ENCODE measurements at places on chromosomes 16 and 17. TPM values are rescaled to one million over a fixed set of nuclear protein-coding genes. Genes with fewer than 3 reads are reported as not detected.

DNA sequence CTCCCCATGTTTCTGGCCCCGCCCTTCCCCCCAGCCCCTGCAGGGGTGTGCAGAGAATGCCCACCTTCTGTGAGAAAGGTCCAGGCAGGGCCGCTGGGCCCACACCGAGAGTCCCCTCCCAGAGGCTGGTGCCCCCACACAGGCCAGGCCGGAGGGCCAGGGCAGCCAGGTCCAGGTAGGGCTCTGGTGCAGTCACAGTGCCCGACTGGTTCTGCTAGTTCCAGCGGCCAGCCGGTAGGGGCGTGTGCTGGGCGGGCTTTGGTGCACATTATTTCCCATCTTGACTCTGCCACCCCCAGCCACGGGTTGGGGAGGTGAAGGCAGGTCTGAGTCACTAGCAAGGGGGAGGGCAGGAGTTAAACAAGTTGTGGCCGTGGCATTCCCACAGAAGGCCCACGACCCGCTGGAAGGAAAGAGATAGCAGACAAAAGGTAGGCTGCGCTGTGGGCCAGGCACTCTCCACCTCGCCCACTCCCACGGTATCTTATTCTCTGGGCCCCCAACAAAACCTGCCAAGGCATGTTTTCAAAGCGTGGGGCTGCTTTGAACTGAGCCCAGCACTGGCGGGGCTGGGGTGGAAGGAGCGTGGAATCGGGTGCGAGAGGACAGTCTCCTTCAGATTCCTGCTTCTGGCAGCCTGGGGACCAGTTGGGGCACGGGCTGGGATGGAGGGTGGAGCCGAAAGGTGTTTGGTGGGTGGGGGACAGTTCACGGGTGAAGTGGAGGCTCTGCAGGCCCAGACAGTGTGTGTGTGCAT lies 1.9 kb downstream of the EPN3 start:
- no peak for DNase-seq

The CAVIN1 gene
- 133 TPM for total RNA-seq

- DNase-seq: no peak
These were observed 39.0 kb downstream of the CA4 start for GRCh38 chr17:60188759-60189158.

- DNase-seq: no peak
These were observed 108.5 kb upstream of the CCL2 start for GRCh38 chr17:34146440-34147043.

DNA sequence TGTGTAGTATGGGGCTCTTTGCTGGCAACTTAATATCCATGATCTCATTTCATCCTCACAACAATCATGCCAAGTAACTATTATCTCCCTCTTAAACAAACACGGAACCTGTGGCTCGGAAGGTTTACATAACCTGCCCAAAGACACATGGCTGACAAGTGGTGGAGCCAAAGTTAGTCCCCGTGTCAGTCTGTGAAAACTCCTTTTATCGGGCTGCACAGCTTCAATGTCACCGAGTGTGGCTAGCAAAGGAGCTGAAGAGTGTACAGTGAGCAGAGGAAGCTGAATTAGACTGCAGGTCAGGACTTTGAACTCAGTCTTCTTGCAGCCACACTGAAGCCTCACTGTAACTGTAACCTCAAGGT lies 80.3 kb downstream of the PARN start:
- no peak for DNase-seq

- DNase-seq: no peak
These were observed 9.1 kb upstream of the SLC35B1 start for GRCh38 chr17:49716668-49717364.

The MPHOSPH6 gene
- 13.7 TPM for total RNA-seq

The MYH1 gene
- not detected for total RNA-seq

GRCh38 chr17:57279432-57279831 lies 23.1 kb downstream of the MSI2 start:
- DNase-seq: no peak

The ZACN gene
- total RNA-seq: 0.17 TPM

The ADAMTS18 gene
- total RNA-seq: not detected

- DNase-seq: no peak
These were observed 12.9 kb upstream of the MTMR4 start for GRCh38 chr17:58527306-58527705.

GRCh38 chr16:72099377-72099818 lies 5.8 kb downstream of the DHX38 start:
- DNase-seq: no peak

The CAPN15 gene
- 58.7 TPM for total RNA-seq

DNA sequence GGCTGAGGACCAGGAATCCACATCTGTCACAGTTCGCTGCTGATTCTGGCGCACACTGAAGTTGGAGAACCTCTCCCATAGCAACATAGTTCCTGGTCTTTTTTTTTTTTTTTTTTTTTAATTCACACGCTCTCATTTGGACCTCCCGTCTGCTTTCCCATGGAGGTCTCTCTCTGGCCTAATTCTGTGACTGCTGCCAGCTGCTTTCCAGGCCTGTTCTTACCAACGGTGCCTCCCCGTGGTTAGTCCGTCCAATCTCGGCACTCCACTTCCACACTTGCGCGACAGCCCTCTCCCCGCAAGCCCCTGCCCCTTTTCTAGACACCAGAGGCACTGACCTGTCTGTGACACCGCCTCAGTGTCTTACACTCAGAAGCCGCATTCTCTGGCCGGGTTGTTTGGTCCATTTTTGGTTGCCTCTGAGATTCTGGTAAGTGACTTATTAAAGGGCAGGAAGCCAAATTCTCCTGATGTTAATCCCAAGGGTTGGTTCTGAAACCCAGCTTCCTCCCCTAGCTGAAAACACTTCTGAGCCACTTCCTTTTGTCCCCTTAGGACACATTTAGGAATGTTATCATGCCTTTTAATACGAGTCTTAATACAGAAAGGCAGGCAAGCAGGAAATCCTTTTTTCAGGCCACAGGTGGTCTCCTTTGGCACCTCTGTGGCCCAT lies 1.1 kb upstream of the AKTIP start:
- peak; percentile 88 for DNase-seq

- DNase-seq: no peak
These were observed 1.6 kb downstream of the ELMO3 start for GRCh38 chr16:67200491-67200890.

The C1QTNF8 gene
- total RNA-seq: not detected

The PNMT gene
- not detected for total RNA-seq

DNA sequence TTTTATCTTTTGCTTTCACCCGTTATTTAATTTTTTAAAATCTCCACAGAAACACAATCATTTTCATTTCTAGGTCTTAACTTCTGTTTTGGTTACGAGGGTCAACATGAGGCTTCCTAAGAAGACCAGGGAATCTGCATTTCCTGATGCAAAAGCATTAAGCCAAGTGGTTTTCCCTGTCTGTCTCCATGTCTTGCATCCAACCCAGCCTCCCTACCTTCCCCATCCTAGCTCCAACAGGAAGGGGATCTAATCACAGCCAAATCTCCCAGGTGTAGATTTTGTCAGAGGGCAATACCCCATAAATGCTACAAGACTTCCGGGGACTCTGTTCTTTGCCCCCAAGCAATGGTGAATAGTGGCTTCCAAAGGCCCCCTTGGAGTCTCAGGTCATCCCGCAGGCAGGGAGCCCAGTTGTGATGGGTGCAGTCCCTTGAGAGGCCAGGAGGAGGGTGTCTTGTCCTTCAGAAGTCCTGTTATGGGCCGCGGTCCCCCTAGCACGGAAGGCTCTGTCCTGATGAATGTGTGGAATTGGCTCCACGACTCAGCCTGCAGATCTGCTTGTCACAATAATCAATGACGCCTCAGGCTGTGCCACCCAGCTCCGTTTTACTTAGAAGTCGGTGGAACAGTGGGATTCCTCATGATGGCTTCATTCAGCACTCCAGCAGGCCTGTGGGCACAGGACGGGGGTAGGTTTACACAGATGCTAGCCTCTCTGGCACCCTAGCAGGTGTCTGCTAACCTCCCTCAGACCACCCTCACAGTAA lies 141.1 kb downstream of the RGS9 start:
- DNase-seq: no peak

The AIPL1 gene
- not detected for total RNA-seq

DNA sequence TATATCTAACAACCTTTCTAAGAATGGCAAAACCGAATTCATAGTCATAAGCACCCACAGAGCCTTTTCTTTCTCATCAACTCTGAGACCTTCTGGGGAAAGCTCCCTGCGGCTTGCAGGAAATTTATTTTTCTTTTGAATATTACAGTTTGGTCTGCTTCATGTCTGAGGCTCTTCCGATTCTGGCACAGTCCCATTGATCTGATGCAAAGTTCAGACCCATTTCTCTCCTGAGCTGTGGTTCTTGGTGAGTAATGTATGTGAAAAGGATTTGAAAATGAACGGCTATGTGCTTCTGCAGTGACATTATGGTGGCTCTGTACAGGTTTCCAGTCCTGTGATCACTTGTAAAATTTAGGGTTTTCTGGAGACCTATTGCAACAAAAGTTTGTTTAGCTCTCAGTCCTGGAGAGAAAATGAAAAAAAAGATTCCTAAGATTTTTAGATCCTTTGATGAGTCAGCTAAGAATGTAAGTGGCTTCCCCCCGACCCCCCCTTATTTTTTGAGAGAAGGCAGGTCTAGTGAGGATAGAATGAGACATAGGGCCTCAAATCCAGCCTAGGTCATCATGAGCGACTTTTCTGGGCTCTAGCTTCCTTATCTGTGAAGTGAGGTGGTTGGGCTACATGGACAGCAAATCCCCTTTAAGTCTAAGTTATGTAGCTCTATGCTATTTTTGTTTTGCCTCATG lies 4.6 kb downstream of the GAN start:
- no peak for DNase-seq

DNA sequence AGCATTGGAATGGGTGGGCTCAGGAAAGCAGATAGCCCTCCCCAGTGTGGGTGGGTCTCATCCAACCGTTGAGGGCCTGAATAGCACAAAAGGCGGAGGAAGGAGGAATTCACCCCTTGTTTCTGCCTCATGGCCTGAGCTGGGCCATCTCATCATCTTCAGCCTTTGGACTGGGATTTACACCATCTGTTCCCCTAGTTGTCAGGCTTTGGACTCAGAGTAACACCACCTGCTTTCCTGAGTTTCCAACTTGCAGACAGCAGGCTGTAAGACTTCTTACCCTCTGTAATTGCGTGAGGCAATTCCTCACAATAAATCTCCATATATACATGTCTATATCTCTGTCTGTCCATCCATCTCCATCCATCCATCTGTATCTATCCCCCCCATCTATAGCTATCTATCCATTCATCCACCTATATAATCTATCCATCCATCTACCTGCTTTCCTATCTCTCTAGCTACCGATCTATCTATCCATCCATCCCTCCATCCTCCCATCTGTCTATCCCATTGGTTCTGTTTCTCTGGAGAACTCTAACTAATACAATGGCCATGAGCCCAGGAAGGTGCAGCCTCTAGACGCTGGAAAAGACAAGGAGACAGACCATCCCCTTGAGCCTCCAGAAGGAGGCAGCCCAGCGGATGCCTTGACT lies 21.3 kb downstream of the DNAH17 start:
- DNase-seq: no peak

DNA sequence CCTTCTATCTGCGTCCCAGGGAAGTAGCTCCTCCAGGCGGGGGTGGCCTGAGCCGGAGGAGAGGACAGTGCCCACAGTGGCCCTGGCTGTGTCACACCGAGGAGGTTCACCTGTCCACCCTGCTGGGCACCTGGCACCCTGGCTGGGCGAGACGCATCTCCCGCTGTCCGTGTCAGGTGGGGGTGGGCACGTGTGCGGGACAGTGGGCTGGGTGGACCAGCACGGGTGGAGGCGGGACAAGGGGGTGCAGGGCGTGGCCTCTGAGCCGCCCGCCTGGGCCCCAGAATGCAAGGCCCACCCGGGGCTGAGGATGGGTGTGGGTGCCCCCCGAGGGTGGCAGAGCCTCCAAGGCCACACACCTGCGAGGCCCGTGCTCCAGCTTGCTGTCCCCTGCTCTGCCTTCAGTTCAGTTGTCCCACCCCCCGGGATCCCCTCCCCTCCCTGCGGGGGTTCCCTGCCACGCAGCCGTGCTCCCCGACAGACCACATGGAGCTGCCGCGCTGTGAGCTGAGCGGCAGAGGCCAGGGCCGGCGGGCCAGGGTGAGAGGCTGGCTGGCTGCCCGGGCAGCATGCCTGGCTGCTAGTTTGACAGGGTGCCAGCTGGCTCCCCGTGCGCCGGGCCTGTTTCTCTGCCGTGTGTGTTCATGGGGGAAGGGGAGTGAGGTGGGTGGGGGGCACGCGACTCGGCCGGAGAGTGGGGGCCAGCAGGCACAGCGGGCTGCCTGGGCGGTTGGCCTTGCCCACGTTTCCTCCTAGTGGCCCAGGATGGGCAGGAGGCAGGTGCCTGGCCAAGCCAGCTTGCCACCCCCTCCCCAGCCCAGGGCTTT lies 33.9 kb downstream of the BAHCC1 start:
- DNase-seq: peak; percentile 83

DNA sequence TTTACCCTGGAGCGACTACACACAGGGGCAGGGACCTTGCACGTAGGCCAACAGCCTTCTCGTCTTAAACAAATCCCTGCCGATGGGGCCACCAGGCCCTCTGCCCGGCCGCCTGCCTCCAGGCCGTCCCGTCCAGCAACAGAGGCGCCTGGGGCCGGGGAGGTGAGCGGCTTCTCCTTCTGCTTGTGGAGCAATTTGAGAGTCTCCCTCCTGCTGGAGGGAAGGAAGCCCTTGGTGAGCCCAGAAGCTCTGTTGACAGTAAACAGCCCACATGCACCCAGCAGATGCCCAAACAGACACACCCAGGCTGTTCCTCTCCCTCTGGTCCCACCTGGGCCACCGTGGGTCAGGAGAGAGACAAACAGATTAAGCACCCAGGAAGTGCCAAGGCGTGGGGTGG lies 8.1 kb downstream of the SLC43A2 start:
- no peak for DNase-seq

DNA sequence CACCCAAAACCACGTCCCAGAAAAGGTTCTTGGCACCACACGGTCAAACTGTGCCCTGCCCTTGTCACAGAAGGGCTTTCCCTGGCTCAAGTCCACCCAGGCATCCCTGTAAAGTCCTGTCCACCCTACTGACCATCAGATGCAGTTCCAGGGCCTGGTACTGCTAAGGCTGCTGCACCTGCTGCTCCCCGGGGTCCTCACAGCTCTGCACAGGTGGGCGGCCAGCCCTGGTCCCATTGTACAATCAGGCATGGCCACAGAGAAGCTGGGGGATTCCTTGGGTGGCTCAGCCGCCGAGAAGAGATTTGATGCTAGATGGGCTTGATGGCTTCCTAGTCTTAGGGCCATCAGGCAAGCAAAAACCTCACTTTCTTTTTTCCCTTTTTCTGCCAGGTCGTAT lies 15.3 kb downstream of the ABCA3 start:
- no peak for DNase-seq

DNA sequence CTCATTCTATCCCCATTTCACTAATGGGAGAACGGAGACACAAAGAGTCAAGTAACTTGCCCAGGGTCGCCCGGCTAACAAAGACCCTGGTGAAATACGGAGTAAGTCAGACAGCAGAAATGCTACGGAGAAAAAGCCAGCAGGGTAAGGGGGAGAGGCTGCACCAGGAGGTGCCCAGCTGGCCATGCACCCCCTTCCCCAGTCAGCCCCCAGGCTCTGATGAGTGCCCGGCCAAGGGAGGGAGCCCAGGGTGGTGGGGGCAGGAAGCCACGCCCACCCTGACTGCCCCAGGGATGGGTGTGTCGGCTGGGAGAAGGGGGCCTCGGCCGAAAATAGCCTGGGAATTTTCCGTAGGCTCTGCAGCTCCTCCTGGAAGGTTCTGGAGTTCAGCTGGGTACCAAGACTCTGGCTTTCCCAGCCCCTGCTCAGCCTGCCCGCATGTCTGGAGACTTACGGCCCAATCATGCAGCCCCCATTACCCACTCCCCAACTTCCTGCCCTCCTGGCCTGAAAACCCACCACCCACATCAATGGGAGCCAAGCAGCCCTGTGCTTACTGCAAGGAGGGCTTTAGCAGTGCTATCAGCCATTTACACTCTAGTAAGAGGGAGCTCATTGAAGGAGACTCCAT lies 4.2 kb downstream of the CARHSP1 start:
- DNase-seq: no peak

All from spleen (tissue), 13 donors.